NCI-H446 treated with DMSO at 0.1 percent for 48 hours (cell line): ENCODE measurements at places on chromosomes 1 and 21.

- DNase-seq, result no peak
These were observed 330.0 kb downstream of the PTPRC start for GRCh38 chr1:198968866-198969265.

- DNase-seq, result no peak
These were observed 143.2 kb upstream of the BMP8A start for GRCh38 chr1:39348278-39348677.

GRCh38 chr1:17617787-17618557 is 78.5 kb downstream of the ARHGEF10L start:
- DNase-seq, result no peak

GRCh38 chr1:184759112-184759511 is 4.5 kb upstream of the EDEM3 start:
- no peak for DNase-seq

- DNase-seq, result no peak
These were observed 73.6 kb upstream of the LYST start for GRCh38 chr1:235940285-235940684.

GRCh38 chr1:210123383-210123782 is 109.2 kb upstream of the SERTAD4 start:
- no peak for DNase-seq

GRCh38 chr1:117171900-117172511 is 38.7 kb downstream of the VTCN1 start:
- peak; percentile 94 for DNase-seq

GRCh38 chr1:235002706-235003300 is 125.8 kb downstream of the TOMM20 start:
- no peak for DNase-seq

DNA sequence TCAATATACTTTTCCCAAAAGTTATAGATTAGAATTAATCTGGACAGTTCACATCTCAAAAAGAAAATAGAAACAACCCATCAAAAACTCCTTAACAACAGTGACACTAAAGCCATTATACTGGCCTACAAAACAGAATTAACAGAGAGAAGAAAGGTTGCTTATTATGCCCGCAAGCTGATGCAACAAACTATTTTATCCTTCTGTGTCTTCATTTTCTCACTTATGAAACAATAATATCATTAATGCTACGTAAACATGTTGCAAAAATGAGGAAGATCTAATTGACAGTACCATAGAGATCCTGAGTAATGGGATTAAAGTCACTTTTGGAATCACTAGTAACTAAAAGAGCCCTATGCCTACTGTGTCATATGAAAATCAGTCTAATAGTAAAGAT is 32.6 kb downstream of the LPGAT1 start:
- no peak for DNase-seq

DNA sequence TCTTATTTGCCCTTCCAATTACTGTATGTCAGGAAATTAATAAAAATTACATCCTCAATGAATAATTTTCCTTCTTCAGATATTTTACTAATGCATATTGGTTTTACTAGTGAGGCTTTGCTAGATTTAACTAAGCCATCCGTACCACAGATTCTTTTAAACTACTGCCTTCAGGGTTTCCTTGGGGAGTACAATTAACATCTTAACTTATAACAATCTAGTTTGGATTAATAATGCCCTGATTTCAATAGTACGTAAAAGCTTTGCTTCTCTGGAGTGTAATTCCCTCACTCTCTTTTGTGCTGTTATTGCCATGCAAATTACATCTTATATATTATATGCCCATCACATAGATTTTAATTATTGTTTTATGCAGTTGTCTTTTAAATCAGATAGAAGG is 24.3 kb upstream of the F3 start:
- no peak for DNase-seq

DNA sequence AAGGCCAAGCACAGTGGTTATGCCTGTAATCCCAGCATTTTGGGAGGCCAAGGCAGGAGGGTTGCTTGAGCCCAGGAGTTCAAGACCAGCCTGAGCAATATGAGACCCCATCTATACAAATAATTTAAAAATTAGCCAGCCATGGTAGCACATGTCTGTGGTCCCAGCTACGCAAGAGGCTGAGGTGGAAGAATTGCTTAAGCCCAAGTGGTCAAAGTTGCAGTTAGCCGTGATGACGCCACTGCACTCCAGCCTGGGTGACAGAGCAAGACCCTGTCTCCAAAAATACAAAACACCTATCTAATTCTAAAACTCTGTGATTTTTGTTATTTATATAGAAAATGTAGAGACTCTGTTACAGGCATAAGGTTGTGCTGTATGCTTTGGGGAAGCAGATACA is 44.2 kb upstream of the ZYG11A start:
- no peak for DNase-seq

DNA sequence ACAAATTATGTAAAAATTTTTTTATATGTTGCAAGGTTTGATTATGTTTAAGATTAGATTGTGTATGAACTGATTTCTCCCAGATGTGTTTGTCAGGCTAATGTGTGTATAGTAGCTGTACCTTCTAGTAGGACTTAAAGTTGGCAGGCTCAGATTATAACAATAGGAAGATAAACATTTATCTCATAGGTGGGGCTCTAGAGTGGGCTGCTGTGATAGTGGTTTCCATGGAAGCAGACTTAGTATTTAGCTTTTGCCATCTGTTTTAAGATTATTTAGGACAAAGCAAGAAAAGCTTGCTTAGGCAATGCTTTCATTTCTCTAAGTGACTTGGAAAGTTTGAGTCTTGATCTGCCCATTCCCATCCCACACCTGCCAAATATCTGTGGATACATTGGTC is 187.7 kb upstream of the CACYBP start:
- no peak for DNase-seq

DNA sequence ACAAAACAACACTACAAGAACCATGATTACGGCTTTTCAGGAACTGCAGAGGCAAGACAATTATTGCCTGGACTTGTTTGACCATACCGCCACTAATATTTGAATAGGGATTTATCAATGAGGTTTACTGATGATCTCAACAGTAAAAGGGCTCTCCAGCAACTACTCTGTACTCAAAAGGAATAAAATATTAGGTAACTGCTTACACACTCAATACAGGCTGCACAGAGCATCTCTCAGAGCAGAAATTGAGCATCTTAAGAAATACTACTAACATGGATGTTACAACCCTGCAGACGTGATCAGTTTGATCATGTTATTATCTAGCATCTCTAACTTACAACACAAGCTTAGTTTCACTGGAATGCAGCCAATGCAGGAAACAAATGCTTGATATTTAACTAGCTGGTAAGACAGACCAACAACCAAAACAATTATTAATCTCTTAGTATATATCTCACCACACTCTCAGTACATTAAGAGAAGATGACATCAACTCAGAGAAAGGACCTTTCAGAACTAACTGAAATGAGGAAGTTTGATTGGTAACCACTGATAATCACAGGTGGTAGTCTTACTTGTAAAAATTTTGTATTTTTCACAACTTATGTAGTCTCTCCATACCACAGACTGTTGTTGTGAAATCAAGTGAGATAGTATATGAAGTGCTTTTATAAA is 52.2 kb downstream of the PUM1 start:
- DNase-seq, result no peak
